ENCODE measurements at places on chromosomes 4 and X.

DNA sequence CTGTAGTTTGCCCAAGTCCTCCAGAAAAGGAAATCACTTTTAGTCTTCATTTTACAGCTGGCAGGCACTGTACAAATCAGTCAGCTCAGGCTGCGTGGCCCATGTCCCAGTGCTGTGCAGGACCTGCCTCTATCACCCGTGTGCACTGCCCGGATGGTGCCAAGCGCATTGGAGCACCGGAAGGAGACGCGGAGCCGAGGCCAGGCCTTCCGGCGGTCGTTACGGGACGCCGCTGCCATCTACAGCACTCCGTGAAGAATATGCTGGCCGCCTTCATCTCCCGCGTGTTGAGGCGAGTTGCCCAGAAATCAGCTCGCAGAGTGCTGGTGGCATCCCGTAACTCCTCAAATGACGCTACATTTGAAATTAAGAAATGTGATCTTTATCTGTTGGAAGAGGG lies at the start of gene PDHA2:
Gene PDHA2, plus strand, starts transcription at position 203 of the 400 bp plus-strand sequence. Its CDS starts 58 bp downstream, at position 261.
- DNase-seq = no peak

DNA sequence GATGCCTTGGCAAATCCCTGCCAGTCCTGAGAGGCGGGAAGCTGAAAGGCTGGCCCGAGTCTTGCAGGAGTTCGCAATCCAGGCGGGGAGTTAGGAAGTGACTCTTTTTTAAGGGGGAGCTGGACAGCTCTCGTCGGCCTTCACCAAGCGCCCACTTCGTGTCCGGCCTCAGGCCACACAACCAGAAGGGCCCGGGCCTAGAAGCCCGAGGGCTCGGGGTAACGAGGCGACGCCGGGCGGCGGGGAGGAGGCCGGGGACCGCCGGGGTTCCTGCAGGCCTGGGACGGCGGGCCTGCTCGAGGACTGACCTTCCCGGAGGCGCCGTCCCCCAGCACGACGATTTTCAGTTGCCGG lies 395 bp downstream of the RAB28 start:
- no peak for DNase-seq

GRCh38 chrX:107747596-107748161 lies 27.9 kb downstream of the TSC22D3 start:
- DNase-seq = no peak

DNA sequence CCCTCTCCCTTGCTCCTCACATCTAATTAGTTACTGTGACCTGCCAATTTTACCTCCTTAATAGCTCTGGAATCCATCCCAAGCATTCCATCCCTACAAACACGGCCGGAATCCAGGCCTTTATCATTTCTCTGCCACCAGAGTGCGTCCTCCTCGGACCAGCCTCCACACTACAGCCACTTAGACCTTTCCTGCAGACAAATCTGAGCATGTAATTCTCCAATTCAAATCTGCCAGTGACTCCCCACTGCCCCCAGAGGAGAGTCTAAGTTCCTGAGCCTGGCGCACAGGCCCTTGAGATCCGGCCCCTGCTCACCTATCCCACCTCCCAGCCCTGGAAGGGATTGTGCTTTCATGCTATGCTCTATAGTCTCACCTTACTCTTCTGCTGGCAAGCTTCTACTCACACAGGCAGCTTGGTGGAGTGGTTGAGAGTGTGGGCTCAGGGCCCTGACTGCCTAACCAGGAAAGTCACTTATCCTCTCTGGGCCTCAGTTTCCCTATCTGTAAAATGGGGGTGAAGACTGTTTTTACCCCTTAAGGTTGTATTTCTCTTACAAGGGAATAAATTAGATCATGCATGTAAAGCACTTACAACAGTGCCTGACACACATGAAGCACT lies 31.2 kb downstream of the PJA1 start:
- no peak for DNase-seq

GRCh38 chr4:33357121-33357520 lies 2637.0 kb downstream of the PCDH7 start:
- no peak for DNase-seq

DNA sequence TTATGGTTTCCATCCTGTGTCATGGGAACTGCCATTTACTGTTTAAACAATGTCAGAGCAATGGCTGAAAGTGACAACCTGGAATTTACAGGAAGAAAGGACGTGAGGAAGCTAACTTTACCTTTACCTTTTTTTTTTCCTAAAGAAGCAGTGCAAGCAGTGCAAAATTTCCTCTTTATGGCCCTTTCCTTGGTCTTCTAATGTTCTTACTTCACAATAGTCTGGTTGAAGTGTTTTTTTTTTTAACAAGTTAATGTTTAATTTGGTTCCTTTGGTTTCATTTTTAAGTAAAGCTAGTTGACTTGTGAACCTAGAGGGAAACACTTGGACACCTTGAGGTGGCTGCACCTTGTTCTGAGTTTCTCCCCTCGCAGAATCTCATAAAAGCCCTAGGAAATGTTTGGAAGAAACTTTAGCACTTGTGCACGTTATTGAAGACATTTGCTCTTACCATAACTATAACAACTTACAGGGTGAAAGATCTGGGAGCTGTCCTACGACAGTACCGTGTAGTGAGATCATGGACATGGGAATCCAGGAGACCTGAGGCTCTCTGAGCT lies 1.8 kb downstream of the SGMS2 start:
- no peak for DNase-seq

- DNase-seq = no peak
Observed at GRCh38 chr4:120051253-120051652, 15.4 kb downstream of the MAD2L1 start.

DNA sequence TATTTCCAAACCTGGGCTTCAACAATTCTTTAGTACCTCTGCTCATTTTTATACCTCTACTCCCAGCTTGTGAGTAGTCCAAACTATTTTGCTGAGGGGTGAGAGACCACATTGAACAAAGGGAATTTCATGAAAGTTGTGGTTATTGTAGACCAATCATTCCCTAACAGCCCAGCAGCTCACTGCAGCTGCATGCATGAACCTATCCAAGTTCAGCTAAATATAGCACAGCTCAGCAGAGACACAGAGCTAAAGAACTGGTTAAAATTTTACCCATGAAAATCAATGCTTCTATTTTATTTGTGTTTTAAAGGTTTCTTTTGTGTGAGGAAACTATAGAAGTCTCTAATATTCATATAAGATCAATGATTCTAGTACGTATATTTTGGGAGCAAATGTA lies 82.7 kb downstream of the TECRL start:
- DNase-seq = no peak

DNA sequence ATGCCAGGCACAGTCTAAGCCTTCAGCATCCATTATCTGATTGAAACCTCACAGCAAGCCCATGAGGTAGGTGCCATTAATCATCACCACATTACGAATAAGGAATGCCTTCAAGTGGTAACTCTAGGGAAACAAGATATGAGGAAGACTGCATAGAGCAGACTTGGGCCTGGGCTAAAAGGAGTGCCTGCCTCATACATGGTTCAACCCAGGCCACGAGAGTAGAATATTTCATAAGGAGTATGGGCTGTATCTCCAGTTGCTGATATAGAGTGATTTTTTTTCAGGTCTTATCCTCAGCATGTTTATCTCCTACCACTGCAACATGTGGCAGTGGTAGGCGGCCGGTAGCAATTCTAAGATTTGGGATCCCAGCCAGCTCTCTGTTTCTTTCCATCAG lies 51.7 kb downstream of the ATP11C start:
- DNase-seq = no peak

- DNase-seq = no peak
Observed at GRCh38 chrX:110012818-110013485, 10.0 kb downstream of the TMEM164 start.

DNA sequence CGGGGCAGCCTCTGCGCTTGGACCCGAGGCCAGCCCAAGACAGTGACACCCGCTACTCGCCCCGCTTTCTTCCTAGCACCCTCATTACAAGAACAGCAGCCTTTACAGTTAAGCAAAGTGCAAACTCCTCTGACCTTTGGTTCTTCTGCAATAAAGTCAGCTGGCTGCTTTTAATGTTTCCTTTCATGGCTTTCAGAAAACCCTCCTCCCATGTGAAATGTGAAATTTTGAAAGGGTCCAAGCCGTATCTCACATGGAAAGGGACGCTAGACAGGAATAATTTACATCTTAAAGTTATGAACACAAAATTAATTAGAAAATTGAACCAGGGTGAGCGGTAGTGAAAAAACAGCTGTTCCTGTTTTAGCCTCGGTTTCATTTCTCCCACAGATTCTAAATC lies 520.1 kb upstream of the FRG1 start:
- no peak for DNase-seq

DNA sequence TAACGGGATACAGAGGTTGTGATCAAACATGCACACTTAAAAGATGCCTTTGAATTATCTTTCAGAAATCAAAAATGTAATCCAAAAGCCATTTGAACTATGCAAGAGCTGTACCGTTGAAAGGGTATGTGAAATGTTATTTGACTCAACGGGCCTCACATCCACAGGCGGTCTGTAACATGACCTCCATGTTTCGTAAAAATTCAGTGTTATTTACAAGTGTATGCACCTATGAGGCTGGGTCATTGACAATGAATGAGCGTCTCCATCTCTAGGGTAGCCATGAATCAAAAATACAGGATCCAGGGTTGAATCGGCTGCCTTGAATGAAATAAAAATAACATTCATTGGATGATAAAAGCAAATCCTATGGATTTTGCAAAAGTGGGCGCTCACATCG lies 100.1 kb downstream of the CRLF2 start:
- no peak for DNase-seq

DNA sequence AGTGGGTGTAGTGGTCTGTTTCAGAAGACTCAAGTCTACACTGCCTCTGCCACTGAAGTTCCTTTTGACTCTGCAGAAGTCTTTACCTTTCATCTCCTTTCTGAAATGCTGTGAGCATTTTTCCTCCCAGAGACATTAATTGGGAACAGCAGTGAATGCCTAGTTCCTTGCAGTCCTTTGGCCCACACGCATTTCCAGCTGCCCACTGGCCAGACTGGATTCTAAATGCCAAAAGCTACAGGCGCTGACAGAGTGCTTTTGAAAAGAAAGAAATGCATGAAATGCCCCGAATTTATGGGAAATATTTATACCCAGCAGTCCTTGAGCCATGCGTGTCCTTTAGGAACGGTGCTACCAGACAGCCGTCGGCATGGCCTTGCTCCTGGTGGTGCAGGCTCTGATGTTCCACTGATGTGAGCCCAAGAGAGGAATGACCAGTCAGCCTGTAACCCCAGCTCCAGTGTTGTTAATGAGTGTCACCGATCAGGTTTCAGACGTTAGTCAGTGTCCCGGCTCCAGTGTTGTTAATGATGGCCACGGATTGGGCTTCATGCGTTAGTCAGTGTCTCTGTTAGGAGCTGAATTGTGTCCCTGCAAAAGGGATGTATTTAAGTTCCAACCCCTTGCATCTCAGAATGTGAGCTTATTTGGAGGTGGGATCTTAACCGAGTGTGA lies 132.6 kb downstream of the TBL1X start:
- DNase-seq = no peak

GRCh38 chr4:74095482-74095881 lies 3.5 kb downstream of the CXCL2 start:
- no peak for DNase-seq

DNA sequence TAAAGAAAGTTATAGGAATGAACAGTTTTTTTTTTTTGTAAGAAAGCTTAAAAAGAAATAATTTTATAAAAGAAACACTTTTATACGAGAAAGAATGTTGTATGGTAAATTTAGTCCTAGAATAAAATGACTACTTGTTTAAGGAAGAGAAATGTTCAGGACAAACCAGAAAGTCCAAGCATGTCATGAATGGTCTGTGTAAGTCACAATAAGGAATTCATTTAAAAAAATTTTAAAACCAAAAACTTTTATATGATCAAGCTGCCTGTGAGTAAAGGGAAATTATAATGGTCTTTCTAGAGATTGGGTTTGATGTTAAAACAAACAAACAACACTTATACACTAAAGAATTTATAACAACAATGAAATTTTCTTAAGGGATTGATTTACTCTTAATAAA lies 858.9 kb upstream of the PCDH7 start:
- no peak for DNase-seq

DNA sequence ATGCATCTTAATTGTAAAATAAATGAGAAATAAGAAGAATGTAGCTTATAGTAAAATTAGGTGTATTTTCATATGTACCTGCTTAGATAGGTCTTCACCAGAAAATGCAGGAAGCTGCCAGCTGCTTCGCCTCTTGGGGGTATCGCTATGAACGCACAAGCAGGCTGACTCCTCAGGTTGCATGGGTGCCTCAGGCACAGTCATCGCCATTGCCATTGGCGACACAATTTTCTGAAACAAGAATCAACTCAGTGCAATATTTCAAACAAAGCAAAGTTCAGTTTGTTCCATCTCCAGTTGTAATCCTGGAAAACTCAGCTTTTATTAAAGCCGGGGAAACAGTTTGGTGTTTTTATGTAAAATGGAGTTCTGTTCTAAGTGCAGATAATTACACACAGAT lies 29.7 kb downstream of the STOX2 start:
- DNase-seq = no peak

DNA sequence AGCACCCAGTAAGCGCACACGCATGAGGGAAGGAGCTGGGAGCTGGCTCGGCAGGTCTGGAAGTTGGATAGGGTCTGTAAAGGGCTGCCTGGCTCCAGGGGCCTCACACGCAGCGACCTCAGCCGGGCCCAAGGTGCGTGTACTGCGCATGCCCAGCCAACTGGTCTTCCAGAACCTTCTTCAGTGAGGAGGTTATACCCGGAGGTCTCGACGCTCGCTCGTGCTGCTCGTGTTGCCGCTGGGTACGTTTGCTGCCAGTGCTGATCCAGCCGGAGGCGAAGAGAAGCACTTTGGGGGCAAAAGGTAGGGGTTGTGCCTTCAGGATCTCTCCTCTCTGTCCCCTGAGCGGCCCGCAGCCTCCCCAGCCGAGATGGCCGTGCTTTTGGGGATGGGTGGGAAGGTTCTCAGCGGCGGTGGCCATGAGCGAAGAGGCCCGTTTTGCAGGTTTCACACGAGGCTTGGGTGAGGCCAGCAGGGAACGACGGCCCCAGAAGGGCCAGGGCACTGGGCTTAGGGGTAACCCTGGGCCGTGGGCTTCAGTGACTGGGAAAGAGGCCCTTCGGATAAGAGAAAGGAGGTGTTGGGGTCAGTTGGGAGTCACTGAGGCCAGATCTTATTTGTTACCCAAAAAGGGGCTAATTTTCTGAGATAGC lies 3.8 kb upstream of the CXCL9 start:
- no peak for DNase-seq

GRCh38 chrX:124209792-124210576 lies 122.5 kb upstream of the TEX13D start:
- no peak for DNase-seq

DNA sequence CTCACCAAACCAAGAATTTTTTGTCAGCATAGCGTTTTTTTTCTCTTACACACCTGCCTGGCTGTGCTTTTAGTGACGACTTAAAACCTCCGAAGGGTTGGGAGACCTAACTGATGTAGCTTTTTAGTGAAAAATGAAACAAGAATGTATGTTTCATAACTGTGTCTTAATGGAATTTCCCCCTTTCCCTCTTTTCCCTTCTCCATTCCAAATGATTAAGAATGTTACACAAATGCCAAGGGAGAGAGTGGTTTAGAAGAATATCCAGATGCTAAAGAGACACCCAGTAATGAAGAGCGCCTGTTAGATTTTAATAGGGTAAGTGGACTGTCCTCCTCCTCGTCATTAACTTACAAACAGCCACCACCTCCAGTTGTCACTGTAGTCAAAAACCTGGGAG lies 33.2 kb upstream of the TBC1D14 start:
- DNase-seq = no peak

All from activated T-cell treated with anti-CD3 and anti-CD28 coated beads for 48 hours (primary cell).